ENCODE measurements at places on chromosomes 3 and 15.

DNA sequence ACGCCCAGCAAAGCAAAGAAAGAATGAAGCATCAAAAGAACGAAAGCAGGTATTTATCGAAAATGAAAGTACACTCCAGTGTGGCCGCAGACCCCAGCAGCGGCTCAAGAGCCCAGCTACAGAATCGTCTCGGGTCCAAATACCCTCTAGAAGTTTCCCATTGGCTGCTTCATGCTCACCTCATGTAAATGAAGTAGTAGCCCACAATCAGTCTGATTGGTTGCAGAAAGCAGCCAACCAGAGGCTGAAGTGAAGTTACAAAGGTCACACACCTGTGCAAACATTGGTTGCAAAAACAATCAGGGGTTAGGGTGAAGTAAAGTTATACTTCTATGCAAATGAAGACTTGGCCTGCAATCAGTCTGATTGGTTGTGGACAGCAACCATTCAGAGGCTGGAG is 32.0 kb downstream of the SV2B start:
- no peak for DNase-seq

GRCh38 chr3:184677344-184678316 is 34.2 kb downstream of the MAGEF1 start:
- no peak for DNase-seq

- no peak for DNase-seq
Measured at GRCh38 chr3:157441102-157441624, 4.5 kb downstream of the PTX3 start.

GRCh38 chr15:74394090-74394846 is 26.8 kb upstream of the CYP11A1 start:
- DNase-seq = no peak

DNA sequence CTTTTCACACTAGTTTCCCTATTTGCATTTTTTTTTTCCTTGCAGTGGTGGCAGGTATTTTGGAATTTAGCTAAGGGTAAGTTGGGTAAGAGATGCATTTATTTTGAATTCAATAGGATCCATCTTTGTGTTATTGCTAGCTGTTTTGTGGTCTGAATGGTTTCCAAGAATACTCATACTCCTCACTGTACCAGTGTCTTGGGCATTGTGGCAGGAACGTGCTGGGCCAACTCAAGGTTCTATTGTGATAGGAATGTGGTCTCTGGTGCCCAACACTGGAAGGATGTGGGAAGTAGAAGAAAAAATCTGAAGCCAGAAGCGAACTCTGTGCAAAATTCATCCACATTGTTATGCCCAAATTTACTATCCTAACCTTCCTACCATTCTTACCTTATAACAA is 135.6 kb downstream of the RBMS3 start:
- no peak for DNase-seq

DNA sequence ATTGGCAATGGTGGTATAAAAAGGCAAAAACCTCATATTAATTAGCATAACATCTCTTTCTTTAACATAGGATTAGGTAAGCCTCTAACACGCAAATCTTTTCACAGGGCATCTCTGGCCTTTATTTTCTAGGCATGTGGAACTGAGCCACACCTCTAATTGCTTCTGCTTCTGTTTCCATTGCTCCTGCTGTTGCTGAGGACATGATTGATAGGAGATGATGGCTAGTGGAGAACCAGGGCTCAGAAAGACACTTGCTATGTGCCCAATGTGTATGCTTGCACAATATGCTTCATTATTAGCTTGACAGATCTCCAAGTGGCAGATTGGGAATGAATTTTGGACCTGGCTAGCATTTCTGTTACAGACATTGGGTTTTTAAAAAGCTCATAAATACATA is 114.5 kb downstream of the EPHA3 start:
- DNase-seq = no peak

DNA sequence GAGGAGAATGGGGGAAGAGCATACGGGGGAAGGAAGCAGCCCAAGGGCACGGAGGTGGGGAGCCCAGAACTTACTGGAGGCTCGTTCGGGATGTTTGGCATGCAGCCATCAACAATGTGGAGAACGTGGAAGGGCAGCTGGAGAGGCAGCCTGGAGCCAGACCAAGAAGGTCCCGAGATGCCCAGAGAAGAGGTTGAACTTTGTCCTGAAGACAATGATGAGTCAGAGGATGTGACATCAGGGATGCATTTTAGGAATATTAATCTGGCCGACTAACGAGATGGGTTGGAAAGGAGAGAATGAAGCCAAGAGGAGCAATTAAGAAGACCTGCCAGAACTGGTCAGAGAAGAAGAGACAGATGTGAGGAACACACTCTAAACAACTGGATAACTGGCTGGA is 98.2 kb downstream of the SRGAP3 start:
- no peak for DNase-seq

DNA sequence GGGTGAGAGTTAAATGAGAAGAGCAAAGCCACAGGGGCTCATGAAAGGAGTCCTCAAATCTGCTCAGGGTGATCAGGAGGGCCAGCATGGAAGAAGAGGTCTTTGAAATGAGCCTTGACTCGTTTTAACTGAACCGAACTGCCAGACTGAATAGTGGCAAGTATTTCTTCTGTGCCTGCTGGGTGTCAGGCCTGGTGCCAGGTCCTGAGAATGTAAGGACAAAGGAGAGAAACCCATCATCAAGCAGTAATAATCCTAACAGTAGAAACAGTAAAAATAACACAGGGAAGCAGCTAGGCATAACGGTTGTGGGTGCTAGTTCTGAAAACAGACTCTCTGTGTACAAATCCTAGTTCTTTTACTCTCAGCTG is 40.4 kb upstream of the SMAD3 start:
- no peak for DNase-seq

- no peak for DNase-seq
Measured at GRCh38 chr3:54376142-54376807, 253.9 kb downstream of the CACNA2D3 start.

DNA sequence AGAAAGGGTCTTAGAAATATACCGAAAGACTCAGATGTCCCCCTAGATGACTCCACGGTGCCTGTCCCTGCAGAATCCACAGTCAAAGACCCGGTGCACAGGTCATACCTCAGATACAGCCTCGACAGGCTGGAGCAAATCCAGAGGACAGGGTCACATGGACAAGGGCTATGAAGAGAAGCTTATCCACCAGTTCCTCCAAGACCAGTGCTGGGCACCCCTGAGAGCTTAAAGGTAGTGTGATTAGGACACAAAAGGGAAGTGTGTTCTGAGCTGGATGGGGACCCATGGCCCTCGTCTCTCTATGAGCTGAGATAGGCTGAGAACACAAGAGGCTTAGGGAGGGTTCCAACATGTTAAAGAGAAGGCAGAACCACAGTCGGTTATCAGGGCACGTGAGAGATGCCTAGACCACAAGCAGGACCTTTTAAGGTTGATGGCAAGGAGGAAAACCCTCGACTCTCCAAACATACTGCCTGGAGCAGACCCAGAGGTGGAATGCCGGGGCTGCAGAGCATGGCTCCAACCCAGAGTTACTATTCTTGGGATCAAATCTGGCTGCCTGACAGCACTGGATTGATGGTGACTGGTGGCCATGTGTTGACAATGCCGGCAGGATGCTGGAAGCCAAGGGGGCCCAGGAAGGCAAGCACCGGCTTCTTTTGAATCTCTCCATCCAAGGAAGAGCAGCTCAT is 46.9 kb downstream of the ADCY5 start:
- DNase-seq = no peak

- peak; percentile 18 for DNase-seq
Measured at GRCh38 chr15:85667491-85668424, 127.0 kb downstream of the KLHL25 start.

- DNase-seq = no peak
Measured at GRCh38 chr15:58383876-58384275, 47.9 kb upstream of the LIPC start.

DNA sequence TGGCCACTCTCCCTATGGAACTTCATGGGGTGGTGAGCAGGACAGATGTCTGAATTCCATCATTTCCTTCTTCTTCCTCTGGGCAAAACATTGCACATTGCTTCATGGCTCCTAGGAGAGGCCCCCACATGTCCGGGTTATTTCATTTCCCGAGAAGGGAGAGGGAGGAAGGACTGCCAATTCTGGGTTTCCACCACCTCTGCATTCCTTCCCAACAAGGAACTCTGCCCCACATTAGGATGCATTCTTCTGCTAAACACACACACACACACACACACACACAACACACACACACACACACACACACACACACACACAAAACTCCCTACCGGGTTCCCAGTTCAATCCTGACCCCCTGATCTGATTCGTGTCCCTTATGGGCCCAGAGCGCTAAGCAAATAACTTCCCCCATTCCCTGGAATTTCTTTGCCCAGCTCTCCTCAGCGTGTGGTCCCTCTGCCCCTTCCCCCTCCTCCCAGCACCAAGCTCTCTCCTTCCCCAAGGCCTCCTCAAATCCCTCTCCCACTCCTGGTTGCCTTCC is 1.9 kb downstream of the RHO start:
- DNase-seq = no peak

DNA sequence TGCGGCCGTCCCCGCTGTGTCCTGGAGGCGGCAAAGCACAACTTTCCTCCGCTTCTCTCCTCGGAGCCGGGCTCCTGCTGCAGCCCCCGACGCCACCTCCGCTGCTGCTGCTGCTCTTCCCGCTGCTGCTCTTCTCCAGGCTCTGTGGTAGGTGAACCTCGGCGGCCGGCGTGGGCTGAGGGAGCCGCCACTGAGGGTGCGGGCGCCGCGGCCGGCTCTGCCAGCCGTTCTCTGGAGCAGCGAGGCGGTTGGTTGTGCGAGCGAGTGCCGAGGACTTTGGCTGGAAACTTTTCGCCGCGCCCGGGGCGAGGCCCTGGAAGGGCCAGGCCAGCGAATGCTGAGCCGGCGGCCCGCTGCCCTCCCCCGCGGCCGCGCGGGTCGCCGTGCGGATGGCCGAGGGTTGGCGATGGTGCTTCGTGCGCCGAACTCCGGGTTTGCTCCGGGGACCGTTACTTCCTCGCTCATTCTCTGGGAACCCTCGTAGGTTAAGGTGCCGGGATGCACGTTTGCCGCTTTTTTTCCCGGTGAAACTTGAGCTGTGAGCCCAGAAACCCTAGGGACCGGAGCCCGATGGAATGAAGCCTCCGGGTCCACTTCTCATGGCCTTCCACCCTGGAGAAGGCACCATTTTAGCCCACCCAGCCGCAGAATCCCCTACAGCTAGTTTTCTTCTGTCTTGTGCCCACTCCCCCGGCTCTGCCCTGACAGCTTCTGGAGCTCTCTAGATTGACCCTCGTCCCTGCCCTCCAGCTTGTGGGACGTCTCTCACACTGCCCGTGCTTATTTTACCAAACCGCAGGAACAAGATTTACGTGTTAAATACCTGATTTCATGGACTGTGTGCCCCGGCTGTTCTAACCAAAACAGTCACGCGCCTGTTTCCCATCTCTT is 660 bp downstream of the NECTIN3 start:
- peak; percentile 22 for DNase-seq

GRCh38 chr3:64668582-64669510 is 19.0 kb downstream of the ADAMTS9 start:
- DNase-seq = no peak

DNA sequence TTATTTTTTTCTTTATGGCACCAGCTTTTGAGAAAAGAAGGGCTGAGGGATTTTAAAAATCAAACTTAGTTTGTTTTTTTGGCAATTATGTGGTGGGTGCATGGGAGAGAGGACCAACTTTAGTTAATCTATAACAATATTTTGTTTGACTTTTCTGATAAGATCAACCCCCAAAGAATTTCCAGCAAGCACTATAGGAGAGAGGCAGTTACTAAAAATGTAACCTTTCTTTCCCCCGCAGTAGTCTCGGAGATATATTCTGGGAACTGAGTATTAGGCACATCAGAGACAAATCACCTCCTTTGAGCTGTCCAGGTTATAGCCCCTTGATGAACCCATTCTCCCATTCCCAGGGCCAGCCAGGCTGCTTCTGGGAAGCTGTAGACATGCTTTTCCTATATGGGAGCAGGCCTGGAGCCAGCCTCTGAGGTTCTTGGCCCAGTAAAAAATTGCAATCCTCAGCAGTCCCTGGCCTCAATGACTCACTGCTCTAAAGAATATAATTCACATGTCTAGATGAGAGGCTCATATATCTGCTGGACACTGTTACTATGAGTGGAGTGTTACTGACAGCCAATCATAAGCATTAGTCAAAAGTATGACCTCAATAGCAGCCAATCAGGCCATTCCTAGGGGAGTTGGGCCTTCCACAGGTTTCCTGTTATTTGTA is 138.3 kb upstream of the AGBL1 start:
- DNase-seq = no peak

DNA sequence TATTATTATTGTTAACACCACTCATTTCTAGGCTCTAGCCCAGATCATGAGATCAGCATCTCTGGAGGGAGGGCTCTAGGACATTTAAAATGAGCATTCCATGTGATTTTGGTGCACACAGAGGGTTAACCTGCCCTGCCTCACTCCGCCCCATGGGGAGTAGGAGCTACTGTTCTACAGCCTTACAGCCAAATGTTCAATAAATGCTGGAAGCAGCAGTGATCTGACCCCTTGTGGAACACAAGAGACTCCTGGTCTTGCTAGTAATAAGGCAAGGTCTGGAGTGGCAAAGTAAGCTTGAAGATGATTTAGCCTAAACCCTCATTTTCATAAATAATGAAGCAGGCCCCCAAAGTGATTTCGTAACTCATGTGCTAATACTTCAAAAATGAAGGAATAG is 166.4 kb upstream of the EOMES start:
- no peak for DNase-seq

DNA sequence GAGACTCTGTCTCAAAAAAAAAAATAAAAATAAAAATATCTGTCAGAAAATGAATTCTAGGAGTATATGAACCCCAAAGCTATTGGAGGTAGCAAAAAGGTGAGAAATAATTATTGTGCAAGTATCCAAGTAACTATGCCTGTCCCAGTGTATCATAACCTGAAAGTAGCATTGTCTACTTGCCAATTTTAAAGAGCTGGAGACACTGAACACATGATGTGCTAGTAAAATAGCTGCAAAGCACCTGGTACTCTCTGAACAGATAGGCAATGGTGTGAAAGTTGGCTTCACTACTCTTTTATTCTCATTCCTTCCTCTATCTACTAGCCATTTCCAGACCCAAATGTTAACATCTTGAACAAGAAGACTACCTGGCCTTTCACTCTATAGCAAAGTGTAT is 208.9 kb downstream of the FOXP1 start:
- DNase-seq = no peak

- no peak for DNase-seq
Measured at GRCh38 chr3:12308517-12308916, 19.6 kb downstream of the PPARG start.

- DNase-seq = no peak
Measured at GRCh38 chr15:98628216-98628615, 20.1 kb upstream of the IGF1R start.

DNA sequence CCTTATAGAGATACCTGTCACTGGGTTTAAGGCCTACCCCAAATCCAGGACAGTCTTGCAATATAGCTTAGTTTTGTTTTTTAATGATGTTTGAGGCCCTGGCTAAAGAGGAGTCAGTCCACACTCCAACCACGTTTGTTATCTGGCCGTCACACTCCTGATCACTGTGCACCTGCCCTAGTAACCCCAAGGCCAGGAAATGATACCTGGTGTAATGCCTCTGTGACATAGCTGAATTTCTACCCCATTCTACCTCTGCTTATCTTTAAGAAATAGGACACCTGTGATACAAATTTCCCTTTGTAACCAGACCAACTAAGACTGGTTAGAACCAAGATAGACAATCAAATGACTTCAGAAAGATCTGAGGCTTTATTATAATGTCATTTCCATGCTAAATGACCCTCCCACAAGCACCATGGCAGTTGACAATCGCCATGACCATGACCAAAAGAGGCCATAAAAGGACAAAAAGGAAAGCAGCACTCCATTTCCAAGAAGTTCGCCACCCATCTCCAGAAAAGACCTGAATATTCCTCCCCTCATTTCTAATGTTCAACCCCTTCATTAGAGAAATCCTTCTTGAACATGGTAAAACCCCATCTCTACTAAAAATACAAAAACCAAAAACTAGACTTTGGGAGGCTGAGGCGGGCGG is 4.8 kb upstream of the RTP3 start:
- DNase-seq = no peak

All from activated CD4-positive, alpha-beta T cell treated with anti-CD3 and anti-CD28 coated beads, Interleukin-2, amount 50 U/mL, for 4 hours (primary cell).